Activated CD4-positive, alpha-beta T cell treated with anti-CD3 and anti-CD28 coated beads, Interleukin-2, amount 50 U/mL, for 48 hours (primary cell): ENCODE measurements at places on chromosomes 3 and 15.

- DNase-seq = no peak
Measured at GRCh38 chr3:173009410-173009809, 131.6 kb downstream of the SPATA16 start.

DNA sequence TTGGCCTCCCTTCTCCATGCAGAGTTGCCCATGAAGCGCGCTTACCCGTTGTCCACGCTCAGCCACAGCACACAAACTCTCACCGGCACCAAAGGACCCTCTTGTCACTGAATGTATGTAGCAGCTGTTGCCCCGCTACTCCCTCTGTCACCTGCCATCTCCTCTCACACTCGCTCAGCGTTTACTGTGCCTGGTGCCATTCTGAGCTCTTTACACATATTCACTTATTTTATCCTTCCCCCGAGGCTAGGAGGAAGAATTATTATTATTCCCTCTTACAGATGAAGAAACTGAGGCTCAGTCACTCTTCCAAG lies 41.7 kb upstream of the PRR23E start:
- no peak for DNase-seq

- DNase-seq = no peak
Measured at GRCh38 chr3:156631323-156631722, 43.1 kb upstream of the TIPARP start.

- no peak for DNase-seq
Measured at GRCh38 chr3:131228522-131228921, 153.1 kb upstream of the NUDT16 start.
